ENCODE measurements at places on chromosomes 3 and 15. TPM values are rescaled to one million over a fixed set of nuclear protein-coding genes. Genes with fewer than 3 reads are reported as not detected.

- H3K27ac ChIP-seq: no peak overlapping the region
- H3K36me3 ChIP-seq: no peaks in the 10 kb centered on the region
- no peaks in the 10 kb centered on the region for H3K27me3 ChIP-seq
These were observed 22.5 kb upstream of the MB21D2 start for GRCh38 chr3:192940129-192940528.

DNA sequence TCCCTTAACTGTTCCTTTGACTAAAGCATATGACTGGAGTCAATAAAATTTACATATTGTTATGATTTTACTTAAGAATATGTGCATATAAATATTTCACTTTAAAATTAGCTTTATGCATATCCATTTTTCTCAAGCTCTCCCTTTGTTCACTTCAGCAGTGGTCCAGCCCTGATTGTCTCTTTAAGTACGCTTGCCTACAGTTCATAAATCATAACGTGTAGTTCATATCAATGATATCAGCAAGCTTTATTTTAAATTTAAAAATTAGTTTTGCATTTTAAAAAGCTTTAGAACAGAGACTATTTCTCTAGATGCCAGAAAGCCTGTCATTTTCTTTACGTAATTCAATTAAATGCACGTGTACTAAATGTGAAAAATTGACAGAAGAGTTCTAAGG is 721.9 kb downstream of the OTOL1 start:
- H3K36me3 ChIP-seq: no peaks in the 10 kb centered on the region
- H3K27me3 ChIP-seq: no peaks in the 10 kb centered on the region
- H3K4me3 ChIP-seq: no peak overlapping the region
- H3K27ac ChIP-seq: no peak overlapping the region

GRCh38 chr3:159988617-159989271 is at the start of gene IL12A:
Gene IL12A, plus strand, starts transcription at chr3:159988835.
- peak within 1 kb of the TSS; percentile 38 for H3K27ac ChIP-seq
- peaks cover 6% of the 10 kb centered on the region for H3K4me1 ChIP-seq
- peak; percentile 94 for DNase-seq
- H3K27me3 ChIP-seq: no peaks in the 10 kb centered on the region
- peak within 1 kb of the TSS; percentile 82 for H3K4me3 ChIP-seq

DNA sequence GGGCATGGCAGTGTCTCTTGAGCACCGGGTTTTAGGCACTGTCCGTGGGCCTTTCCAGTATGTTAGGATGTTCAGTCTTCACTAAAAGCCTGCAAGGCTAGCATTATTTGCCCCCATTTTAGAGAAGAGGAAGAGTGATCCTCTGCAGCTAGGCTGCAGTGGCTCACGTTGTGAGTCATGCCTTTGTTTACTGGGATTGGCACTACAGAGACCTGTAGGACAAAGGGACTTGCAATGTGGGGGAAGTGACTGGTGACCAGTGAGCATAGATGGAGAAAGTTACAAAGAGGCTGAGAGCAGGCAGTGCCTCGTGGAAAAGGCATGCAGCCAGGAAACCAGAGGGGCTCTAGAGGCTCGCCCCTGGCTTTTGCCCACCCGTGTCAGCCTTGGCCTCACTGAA is 26.8 kb upstream of the CPNE9 start:
- H3K27me3 ChIP-seq: no peaks in the 10 kb centered on the region
- no peak overlapping the region for H3K27ac ChIP-seq
- peaks cover 100% of the 10 kb centered on the region for H3K36me3 ChIP-seq
- no peak overlapping the region for H3K4me3 ChIP-seq
- DNase-seq: no peak

The MB21D2 gene
- total RNA-seq: 9.3 TPM

The FHIT gene
- 5.6 TPM for total RNA-seq

Data from esophagus muscularis mucosa (tissue), 4 donors.